ENCODE measurements at places on chromosomes 16 and 17. TPM values are rescaled to one million over a fixed set of nuclear protein-coding genes. Genes with fewer than 3 reads are reported as not detected.

The CNGB1 gene
- total RNA-seq: not detected

The COX11 gene
- total RNA-seq: 30.7 TPM

The SERPINF2 gene
- total RNA-seq: 0.65 TPM

The TEKT5 gene
- not detected for total RNA-seq

The KRTAP3-2 gene
- total RNA-seq: not detected

The HOXB1 gene
- not detected for total RNA-seq

The VPS35L gene
- total RNA-seq: 36.6 TPM

The ZFP3 gene
- 0.81 TPM for total RNA-seq

The CETP gene
- not detected for total RNA-seq

The SPNS2 gene
- 2.9 TPM for total RNA-seq

The ARHGDIG gene
- 2.3 TPM for total RNA-seq

The CDIP1 gene
- 23.8 TPM for total RNA-seq

The FBXO39 gene
- total RNA-seq: not detected

The GRAPL gene
- total RNA-seq: 1.9 TPM

The FSCN2 gene
- 1.6 TPM for total RNA-seq

The PLK1 gene
- total RNA-seq: 13.5 TPM

The CDH5 gene
- total RNA-seq: 30.6 TPM

The ZG16B gene
- not detected for total RNA-seq

The KRTAP3-1 gene
- total RNA-seq: not detected

The SCPEP1 gene
- 77.8 TPM for total RNA-seq

The SULT1A4 gene
- 5.2 TPM for total RNA-seq

The OTOP2 gene
- not detected for total RNA-seq

The SCN4A gene
- under 0.01 TPM for total RNA-seq

The PRR35 gene
- total RNA-seq: not detected

The PRSS27 gene
- total RNA-seq: 0.16 TPM

The NUDT7 gene
- 6.0 TPM for total RNA-seq

The SKAP1 gene
- total RNA-seq: not detected

The HDAC5 gene
- 24.4 TPM for total RNA-seq

The CCL7 gene
- total RNA-seq: 3.4 TPM

The CES3 gene
- total RNA-seq: under 0.01 TPM

The CES5A gene
- not detected for total RNA-seq

The TEDC2 gene
- total RNA-seq: 1.3 TPM

Data from cardiac atrium fibroblast (primary cell).